ENCODE measurements at places on chromosomes 3 and 15.
A peak's percentile ranks its signal among the peaks of the same experiment; 100 is the strongest.

DNA sequence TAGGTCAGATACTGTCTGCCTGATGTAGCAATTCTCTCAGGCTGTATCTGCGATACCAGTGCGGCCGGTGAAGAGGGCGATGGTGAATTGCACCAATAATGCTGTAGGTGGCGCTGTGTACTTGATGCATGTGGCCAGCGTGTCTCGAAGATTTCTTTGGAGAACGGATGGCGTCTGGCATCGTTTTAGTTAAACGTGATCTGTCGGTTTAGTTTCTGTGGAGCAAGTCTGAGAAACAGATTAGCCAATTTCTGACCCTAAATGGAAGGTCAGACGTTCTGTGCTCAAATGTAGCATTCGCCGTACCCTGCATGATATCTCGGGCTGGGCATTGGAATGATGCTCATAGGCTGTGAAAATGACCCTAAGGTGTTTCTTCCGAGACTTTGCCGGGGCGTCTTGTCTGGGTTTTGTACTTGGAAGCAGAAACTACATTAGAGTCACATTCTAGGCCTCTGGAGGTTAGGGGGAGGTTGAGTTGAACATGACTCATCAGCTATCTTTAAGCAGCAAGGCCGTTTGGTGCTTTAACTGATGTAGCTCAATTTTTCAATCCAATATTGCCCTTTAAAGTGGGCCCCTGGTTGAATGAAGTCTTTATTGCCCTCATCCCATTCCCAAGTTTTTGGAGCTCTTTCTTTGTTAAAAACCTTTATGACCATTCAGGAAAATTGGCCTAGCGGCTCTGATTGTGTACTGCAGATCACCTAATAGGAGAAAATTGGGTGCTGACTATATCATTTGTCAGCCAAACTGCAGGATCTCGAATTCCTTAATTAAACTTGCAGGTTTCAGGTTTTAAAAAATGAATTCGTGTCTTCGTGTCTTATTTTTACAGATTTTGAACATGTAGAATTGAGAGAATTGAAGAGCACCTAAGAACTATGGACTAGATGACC is 80.0 kb downstream of the SQOR start:
- no peak for DNase-seq

GRCh38 chr3:67557848-67558355 is 96.5 kb downstream of the SUCLG2 start:
- no peak for DNase-seq

- no peak for DNase-seq
Measured at GRCh38 chr3:16338999-16339398, 74.0 kb downstream of the OXNAD1 start.

DNA sequence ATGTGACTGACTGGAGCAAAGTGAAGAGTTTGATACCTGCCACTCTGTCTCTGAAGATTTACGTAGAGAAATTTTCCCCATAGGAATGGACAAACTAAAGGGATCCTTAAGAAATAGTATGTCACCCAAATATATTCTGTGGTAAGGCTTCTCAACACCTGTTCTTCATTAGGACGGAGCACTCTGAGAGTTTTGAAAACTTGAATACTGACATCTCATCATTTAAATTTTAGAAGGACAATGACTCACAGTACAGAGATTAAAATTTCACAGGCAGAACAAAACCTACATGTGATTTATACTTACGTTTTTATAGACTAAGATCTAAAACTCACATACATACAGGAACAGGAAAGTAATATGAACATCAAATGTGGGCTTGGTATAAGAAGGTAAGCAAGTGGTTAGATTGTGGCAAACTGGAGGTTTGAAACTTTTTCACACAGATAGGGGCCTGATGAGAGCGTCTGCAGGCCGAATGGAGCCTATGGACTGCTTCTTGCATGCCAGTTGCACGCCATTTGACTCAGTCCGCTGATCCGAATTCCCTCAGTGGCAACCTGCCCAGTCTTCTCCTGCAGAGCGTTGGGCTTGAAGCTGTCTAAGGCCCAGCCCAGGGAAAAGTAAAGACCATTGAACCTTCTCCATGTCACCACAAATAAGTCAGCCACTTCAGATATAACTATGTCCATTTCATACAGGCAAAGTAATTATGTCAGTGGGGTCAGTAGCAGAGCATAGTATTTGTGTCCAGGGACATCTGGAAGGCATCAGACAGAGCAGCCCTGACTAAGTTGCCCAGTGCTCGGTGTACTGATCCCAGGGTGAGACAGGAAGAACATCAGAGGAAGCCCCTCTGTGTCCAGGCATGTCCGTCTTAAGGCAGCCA is 45.7 kb downstream of the ZBTB38 start:
- DNase-seq = no peak

- DNase-seq = no peak
Measured at GRCh38 chr3:128307029-128307633, 153.8 kb downstream of the EEFSEC start.

DNA sequence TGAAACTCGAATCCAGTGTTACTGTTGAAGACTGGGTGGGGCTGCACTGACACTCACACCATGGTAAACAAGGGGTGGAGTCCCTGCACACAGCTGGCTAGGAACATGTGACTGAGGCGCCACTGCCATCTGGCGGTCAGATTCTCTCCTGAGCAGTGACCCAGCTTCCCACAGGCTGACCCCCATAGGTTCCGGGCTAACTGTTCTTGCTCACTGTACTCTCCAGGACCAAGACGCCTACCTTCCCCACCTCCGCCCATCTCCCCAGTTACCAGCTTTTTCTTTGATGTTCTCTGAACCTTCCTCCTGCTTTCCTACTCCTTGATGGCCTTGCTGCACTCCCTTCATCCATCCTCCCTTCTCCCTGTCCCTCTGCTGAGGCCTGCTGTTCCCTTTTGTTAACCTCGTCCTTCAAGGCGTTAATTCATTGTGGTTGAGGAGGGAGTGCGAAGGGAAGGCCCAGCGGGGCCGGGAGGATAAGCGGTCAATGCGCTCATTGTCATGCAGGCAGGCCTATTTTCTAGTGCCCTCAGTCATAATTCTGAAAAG is 115.2 kb downstream of the ATP8B4 start:
- DNase-seq = peak; percentile 63

- no peak for DNase-seq
Measured at GRCh38 chr15:73161546-73161945, 109.3 kb downstream of the NEO1 start.

DNA sequence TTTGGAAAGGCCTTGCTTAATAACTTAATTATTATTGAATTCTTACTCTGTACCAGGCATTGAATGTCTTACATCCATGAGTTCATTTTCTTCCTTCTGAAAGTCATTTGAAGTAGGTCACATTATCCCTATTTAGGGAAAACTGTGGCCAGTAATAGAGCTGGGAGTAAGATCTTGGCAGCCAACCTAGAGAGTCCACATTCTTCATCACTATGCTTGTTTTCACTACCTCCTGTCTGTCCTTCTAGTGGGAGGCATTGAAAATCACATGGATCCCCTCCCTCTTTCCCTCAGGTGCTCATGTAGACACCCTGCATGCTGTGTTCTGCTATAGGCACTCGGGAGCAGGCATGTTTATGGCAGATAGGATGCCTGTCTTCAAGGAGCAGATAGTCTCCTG is 154.9 kb downstream of the EBLN2 start:
- no peak for DNase-seq

DNA sequence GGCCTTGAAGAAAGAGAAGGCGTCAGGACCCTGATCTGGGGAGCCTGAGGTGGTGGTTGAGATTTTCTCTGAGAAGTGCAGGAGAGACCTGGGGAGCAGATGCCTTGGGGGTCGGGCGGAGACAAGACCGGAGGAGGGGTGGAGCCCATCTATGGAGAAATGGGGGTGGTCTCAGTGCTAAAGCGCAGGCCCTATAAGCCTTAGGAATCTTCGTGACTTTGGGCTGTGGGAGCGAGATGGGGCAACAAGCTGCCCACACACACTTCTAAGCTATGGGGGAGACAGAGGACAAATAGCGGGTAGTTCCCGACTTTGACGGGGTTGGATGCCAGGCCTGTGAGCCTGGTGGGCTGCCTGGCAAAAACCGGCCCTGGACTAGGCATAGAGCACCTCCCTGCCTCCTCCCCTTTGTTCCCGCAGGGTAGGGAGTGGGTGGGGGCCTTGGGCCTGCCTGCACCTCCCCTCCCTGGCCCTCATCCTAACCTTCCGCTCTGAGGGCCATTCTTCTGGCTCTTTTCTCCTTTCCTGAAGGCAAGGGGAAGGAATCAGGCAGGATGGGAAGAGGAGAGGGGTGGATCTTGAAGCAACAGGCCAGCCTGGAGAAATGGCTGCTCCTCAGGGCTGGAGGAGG is 880 bp downstream of the NISCH start:
- DNase-seq = no peak

DNA sequence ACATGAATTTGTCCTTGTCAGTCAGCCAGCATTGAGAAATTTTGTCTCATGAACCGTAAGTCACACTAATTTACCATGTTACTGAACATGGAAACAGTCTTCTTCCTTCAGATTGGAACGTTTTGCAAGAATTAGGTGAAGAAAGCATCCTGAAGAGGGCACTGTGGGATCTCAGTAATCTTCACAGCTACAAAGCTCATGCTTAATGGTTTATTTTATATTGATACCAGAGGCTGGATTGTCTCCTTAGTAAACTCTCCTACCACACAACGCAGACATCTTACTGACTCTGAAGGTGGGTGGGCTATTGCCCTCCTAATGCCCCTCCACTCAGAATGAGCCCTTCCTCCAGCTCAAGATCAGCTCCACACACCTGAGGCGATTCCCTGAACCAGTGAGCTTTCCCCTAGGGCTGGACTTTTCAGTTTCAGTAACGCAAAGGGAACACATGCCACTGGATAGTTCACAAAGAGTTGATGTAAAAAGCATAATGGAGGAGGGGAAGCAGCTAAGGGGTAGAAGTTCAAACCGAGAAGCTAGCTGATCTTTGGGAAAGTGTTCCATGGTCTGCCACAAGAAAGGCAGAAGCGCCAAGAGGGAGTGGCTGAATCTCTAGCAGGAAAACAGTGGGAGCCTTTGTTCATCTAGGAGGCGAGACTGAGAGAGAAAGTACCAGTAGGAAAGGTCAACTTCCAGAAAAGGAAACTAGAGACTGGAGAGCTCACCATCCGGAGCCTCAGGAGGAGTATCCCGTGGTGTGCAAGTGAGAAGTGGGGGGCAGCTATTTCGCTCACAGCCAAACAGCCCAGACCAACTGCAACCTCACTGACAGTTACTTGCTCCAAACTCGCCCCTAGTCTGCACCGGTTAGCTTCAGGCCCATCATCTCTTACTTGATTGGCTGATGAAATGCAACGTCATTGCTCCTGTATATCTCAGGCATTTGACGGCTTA is at the start of gene SLC9C1:
Gene SLC9C1, minus strand, starts transcription at position 849 of the 954 bp plus-strand sequence. CDS start 7,425 bp downstream, outside the sequence.
- DNase-seq = no peak

GRCh38 chr3:57120040-57120439 is 45.1 kb downstream of the IL17RD start:
- no peak for DNase-seq

GRCh38 chr3:4645468-4645867 is 152.3 kb downstream of the ITPR1 start:
- no peak for DNase-seq

DNA sequence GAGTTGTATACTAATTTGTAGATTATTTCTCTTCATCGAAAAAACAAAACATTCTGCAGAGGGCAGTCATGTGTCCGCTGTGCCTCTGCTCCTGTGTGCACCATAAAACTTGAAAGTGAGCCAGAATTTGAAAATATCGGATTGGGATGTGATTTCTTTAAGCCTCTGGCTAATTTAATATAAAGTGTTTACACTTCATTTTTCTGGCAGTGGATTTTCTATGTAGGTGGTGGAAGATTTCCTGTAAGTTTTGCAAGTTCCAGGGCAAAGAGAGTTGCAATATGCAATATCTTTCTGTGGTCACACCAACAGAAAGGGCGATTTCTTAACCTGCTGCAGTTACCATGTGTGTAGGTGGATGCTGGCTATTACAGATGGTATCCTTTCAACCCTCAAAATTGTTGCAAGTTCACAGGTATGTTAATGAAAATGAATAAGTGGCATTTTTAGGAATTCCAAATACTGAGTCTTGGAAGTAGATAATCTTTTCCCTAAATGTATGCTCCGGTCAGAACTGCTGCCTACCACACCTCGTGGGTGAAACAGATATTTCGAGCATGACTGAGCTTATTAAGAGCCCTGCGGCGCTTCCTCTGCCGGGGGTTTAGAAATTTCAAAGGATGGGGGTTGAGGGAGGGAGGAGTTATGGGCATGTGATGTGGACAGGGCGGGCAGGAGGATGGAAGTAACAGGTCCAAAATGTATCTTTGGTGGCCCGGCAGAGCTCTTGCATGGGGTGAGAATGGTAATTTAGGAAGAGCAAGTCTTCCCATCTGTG is 134.0 kb downstream of the PGPEP1L start:
- no peak for DNase-seq

- DNase-seq = no peak
Measured at GRCh38 chr15:91782221-91782620, 71.3 kb upstream of the SLCO3A1 start.

DNA sequence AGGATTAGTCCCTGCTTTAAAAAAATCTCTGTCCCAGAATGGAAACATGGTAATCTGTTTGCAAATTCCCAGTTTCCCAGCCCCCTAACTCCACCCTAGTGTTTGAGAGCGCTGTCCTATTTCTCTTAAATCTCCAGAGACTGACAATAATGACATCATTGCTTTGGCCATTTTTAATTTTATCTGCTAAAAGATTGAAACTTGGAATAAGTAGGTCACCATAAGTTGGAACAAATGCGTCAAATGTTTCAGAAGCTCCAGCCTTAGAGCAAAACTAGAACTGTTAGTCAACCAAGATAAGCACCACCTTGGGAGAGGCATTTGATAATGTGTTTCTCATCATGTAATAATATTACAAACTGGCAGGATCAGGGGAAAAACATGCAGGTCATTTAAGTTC is 25.7 kb upstream of the MB21D2 start:
- DNase-seq = no peak

DNA sequence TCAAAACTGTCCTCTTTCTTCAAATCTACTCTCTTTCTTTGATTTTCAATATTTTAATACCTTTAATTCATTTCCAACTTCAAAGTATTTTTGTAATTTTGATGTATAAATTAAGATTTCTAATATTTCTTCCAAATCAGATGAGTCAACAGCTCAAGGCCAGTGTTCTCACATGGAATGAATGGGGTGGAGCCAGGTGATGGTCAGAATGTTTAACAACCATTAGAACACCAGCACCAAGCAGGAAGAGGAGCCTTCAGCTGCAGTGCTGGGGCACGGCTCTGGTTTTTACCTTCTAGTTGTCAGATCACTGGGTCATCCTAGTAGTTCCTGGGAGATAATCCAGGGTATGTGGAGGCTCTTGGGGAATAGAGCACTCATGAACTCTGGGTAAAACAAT is 494.5 kb upstream of the PDZRN3 start:
- no peak for DNase-seq

GRCh38 chr3:42547401-42547945 is 34.3 kb downstream of the SEC22C start:
- DNase-seq = peak; percentile 51

DNA sequence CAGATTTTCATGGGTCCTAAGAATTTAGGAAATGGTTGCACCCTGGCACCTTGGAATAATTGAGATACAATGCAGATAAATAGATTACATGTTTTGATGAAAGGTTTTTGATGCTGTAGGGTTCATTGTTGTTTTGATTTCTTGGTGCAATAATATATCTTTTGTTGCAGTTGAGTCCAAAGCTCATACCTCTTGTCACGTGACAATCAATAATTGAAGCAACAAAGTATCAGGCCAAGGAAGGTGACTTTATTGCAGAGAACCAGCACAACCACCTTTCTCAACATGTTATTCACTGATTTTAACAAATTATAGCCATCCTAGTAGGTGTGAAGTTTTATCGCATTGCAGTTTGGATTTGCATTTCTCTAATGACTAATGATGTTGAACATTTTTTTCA is 285.5 kb upstream of the SLCO3A1 start:
- DNase-seq = no peak

Measured in omental fat pad (tissue), 4 donors.